ENCODE measurements at places on chromosomes 6 and 20.
A peak's percentile ranks its signal among the peaks of the same experiment; 100 is the strongest.

GRCh38 chr6:54801669-54802068, 44.9 kb upstream of the FAM83B start:
- no peak for DNase-seq

DNA sequence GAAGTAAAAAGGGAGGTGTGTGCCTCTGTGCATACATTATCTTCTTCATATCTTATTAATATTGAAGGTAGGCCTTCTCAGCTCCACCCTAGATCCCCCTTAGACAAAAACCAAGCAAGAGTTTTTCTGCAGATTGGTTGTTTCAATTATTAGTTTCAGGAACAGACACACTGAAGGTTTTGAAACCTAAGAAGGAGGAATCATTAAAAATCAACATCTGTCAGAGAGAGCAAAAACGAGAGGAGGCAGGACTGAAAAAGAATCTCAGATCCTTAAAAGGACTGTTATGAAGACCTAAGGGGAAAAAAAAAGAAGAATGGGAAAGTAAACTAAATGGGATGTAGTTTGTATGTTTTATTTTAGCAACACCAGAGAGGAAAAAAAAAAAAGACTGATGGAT, 560.8 kb upstream of the JAG1 start:
- no peak for DNase-seq

DNA sequence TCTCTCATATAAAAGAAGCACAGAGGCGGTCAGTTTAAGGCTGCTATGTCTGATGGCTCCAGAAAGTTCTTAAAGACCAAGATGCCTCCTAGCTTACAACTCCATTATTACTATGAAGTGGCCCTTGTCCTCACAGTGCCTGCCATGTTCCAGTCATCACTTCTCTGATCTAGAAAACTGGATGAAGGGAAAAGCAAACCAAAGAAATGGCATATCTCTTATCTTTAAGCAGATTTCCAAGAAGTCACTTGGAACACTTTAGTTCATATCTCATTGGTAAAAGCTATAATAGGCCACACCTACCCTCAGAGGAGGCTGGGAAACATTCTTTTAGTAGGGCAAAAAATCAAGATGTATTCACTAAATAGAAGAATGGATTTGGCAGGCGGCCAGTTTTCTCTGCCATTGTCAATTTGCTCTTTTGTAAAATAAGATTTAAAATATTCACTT, 289.6 kb downstream of the TBC1D7 start:
- no peak for DNase-seq

GRCh38 chr20:58407201-58407873, 18.3 kb downstream of the VAPB start:
- no peak for DNase-seq

- no peak for DNase-seq
Measured at GRCh38 chr6:42042108-42042507, 8.2 kb upstream of the TAF8 start.

- DNase-seq = no peak
Measured at GRCh38 chr6:169215201-169215681, 38.4 kb downstream of the THBS2 start.

- DNase-seq = peak; percentile 7
Measured at GRCh38 chr6:119979862-119980261, 630.3 kb upstream of the MAN1A1 start.

- DNase-seq = no peak
Measured at GRCh38 chr6:131427434-131428058, 145.5 kb upstream of the ARG1 start.

GRCh38 chr6:151440930-151441329, 11.0 kb downstream of the RMND1 start:
- DNase-seq = peak; percentile 22

DNA sequence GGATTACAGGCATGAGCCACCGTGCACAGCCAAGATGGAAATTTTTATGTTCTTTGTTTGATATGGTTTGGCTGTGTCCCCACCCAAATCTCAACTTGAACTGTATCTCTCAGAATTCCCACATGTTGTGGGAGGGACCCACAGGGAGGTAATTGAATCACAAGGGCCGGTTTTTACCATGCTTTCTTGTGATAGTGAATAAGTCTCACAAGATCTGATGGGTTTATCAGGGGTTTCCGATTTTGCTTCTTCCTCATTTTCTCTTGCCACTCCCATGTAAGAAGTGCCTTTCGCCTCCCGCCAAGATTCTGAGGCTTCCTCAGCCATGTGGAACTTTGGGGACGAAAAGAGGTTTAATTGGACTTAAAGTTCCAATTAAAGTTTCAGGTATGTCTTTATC, 14.6 kb downstream of the EEF1A1 start:
- DNase-seq = no peak

- DNase-seq = peak; percentile 54
Measured at GRCh38 chr6:74091136-74091793, 395.3 kb downstream of the CD109 start.

DNA sequence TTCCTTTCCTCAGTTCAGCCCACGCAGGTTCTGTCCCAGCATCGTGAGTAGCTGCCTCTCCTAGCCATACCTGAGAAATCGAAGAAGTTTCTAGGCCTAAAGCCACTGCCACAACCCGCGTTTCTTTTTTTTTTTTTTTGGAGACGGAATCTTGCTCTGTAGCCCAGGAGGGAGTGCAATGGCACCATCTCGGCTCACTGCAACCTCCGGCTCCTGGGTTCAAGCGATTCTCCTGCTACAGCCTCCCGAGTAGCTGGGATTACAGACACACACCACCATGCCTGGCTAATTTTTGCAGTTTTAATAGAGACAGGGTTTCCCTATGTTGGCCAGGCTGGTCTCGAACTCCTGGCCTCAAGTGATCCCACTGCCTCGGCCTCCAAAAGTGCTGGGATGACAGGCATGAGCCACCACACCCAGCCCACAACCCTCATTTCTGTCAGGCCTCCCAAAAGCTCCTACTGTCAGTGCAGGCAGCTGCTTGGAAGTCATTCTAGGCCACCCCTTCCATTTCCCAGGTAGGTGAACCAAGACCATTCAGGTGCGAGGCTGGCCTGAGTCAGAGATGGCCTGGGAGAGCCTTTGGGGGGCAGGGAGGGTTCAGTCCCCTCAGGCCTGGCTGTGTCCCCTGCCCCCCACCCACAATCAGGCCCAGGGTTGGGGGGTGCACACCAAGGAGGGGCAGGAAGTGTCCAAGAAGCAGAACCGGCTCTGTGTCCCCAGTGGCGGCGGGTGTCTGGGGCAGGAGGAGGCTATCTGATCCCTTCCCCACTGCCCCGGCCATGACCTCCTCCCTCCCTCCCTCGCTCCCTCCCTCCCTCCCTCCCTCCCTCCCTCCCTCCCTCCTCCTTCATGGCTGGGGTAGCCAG, 47.2 kb downstream of the NOL4L start:
- no peak for DNase-seq

DNA sequence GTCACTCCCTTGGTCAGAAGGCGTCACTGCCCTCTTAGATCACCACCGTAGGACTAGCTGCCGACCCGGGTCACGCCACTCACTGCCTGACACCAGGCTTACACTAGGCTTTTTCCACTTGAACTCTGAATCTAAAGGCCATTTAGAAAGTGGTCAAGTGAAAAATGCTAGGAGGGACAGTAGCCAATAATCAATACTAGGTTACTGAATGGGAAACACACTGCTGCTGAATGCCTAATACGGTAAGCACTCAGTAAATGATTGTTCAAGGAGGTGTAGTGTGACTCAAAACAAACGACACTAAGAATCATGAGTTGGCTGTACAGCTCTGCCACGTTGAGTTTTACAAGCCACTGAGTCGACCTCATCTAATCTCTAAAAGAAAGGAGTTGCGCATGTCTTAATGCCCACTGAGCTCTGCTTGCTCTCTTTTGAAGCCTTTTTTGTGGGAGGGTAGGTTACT, 760 bp upstream of the IBTK start:
- DNase-seq = peak; percentile 21

- no peak for DNase-seq
Measured at GRCh38 chr20:62908971-62909791, 17.1 kb downstream of the DIDO1 start.

DNA sequence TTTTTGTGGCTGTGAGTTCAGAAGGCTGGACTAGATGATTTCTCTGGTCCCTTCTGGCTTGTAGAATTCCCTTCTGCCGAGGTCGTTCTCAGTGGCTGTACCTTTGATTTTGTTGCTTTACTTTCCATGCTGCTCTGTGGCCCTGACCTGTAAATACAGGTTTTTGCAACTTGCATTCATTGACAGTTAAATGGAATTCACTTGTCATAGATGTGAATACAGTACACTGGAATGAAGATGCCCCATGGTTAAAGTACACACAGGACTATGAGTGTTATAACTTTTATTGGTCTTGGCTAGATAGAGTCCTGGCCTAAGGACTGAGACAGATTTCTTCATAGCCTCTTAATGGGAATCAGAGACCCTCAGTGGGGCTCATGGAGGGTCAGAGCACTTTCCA, 12.9 kb upstream of the EFCAB8 start:
- no peak for DNase-seq

- DNase-seq = no peak
Measured at GRCh38 chr6:73369157-73369556, 540 bp downstream of the OOEP start.

DNA sequence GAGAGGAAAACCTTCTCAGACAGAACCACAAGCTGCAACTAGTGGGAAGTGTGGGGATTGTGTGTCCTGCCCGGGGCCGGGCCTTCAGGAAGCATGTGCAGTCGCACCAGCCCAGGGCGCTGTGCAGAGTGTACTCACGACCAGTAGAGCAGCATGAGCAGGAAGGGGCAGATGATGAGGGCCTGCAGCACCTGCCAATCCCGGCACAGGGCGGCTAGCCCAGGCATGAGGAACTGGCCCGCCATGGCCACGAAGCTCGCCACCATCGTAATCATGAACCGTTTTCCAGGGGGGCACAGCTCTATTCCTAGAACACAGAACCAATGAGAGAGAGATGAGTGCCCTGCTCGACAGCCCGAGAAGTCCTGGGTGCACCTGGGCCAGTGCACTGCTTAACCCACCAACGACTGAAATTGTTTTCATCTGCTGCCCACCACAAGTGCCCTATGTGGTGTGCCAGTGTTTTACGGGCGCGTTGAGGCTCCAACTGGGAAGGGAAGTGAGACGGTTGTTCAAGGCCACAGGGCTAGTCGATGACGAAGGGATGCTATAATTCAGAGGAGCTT, 65.0 kb downstream of the PSMG4 start:
- DNase-seq = no peak

DNA sequence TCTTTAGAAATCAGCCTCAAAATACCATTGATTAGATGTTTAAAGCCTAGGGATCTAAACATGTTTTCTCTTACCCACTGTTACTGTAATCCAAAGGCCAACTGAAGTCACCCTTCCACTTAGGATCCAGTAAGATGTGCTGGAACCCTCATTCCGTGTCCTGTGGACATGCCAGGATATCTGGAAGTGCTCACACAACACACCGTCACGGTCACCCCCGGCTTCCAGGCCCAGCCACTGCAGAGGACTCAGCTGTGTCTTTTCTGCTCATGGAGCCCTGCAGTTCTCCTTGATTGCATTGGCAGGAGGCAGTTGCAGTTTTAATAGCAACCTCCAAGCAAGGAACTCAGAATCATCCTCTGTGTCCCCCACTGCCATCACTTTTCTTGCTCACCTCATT, 93.3 kb downstream of the CAP2 start:
- DNase-seq = no peak

- no peak for DNase-seq
Measured at GRCh38 chr20:57476641-57477461, 48.1 kb downstream of the CTCFL start.

GRCh38 chr6:36642913-36643817, 35.3 kb upstream of the CDKN1A start:
- DNase-seq = no peak

DNA sequence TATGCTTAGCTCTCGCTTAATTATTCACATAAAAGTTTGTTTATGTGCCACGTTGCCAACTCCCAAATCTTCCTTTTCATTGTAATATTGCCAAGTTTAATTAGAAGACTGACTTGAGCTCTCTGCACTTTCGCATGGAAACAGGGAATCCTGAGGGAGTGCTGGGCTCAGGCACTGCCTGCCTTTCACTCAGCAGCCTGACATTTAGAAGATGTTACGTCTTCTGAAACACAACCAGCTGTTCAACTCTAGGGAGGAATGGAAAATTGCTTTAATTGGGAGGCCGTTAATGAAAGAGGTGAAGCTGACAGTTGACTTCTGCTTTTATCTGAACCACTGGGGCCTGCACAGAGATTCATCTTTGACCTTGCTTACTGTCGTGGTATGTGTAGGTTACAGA, 77.4 kb upstream of the MTHFD1L start:
- DNase-seq = no peak

DNA sequence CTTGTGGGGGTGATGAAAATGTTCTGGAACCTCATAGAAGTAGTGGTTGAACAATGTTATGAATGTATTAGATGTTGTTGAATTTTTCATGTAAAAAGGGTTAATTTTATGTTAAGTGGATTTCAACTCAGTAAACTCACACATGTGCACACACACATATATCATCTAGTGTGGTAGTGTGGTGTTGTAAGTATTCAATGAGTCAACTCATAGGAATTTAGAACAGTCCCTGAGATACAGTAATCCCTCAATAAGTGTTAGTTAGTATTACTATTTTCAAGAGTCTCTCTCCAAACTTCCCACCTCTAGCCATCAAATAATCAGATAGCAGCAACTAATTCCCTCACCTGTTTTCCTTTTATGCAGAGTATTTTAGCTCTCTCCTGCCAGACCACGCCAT, 563.1 kb upstream of the JARID2 start:
- DNase-seq = no peak

DNA sequence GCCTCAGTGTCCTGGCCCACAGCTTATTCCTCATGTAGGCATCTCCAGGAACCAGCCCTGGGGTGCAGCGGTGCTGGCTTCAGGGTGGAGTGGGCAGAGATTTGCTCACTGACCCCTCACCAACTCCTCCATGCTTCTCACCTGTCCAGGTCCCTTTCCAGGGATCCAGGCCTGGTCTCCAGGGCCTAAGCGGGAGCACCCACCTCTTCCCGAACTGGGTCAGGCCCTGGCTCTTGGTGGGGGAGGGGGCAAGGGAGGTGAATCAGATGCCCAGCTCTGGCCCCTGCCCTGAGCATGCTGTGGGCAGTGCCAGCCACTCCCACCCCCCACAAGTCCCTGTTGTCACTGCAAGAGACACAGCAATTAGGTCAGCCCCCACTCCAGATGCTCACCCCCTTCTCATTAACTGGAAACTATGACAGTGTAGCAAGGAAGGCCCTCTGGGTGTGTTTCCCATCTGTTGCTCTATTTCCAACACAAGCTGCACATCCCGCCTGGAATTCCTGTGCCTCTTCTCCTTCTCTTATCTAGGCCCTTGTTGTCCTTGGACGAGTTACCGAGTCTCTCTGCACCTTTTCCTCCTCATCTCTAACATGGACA, 37.0 kb downstream of the MDFI start:
- DNase-seq = no peak

All from T47D (cell line).